ENCODE measurements at places on chromosomes 2 and 18.

DNA sequence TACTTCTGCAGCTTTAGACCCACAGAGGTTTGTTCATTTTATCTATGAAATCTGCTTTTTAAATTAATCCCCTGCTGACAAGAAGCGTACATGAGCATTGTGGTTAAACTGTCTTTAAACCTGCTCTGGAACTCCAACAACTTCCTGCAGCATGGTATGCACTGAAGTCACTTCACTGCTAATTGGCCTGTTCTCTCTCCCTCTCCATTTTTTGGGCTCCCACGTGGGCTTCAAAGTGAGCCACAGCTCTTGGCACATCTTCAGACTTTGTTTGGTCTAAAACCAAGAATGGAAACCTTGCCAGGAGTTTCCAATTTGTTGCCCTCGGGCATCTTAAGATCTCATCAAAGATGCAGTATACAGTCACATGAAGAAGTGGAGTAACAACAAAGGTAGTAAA lies 311.4 kb downstream of the LRRTM1 start:
- peak; percentile 60 for DNase-seq

DNA sequence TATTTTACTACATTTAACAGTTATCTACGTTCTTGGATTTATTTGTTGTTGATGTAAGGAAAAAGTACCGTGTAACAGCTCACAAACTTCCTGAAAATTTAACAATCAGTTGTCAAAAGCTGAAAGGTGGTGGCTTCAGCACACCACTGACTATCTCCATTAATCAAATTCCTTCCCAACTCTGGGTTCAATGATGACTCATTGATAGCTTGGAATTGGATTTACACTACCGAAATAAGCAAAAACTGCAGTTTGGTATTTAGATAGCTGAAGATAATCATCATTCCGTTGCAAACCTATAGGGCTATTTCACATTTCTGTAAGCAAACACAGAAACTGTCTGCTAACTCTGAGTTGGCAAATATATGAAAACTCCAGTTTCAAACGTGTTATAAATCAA lies 322.3 kb upstream of the TFPI start:
- no peak for DNase-seq

- DNase-seq: peak; percentile 57
Observed at GRCh38 chr2:211035548-211036185, 479.3 kb downstream of the CPS1 start.

DNA sequence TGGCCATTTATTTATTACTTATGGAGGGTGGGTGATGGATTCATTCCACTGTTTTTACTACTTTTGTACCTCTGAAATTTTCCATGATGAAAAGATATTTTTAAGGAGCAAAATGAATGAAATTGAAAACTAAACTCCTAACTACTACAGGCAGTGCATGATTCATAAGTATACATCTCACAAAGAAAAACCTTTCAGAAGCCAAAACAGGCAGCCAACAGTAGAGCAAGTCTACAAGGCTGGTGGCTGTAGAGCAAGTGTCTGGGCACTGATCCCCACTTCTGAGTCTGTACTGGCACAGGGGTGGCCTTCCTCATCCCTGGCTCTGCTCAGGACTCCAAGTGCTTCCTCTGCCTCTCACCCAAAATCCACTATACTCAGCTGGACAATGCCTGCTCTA lies 8.2 kb upstream of the RMP24 start:
- DNase-seq: no peak

GRCh38 chr2:24359129-24360049 lies 947 bp downstream of the ITSN2 start:
- DNase-seq: peak; percentile 50

- peak; percentile 28 for DNase-seq
Observed at GRCh38 chr2:83967854-83968253, 491.2 kb downstream of the SUCLG1 start.

All from hematopoietic multipotent progenitor cell treated with erythropoietin and hydrocortisone succinate and interleukin-3 and kit ligand, for 6 days (in vitro differentiated cells).